ENCODE measurements at places on chromosomes 6 and 20.
A peak's percentile ranks its signal among the peaks of the same experiment; 100 is the strongest.

GRCh38 chr20:35279040-35279439 lies 1.1 kb upstream of the MMP24OS start:
- no peak for DNase-seq

DNA sequence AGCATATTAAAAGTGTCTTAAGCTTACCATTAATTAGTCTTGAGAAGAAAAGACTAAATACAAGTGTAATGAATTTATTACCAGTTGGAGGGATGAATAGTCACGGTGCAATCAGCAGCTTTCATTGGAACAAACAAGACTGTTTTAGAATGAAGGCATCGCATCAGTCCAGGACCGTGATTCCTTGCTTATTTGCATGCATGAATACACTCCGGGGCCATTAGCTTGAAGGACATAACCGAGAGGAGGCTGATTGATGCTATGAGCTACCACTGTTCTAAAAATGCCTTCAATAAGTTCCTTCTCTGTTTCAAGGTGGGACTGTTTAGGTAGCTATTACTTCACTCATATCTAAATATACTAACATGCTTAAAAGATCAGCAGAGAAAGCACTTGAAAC lies 17.9 kb downstream of the PROKR2 start:
- DNase-seq, result no peak

- no peak for DNase-seq
These were observed 24.4 kb upstream of the ARID1B start for GRCh38 chr6:156752666-156753301.

GRCh38 chr20:19725814-19726525 lies 32.1 kb upstream of the RIN2 start:
- DNase-seq, result no peak

GRCh38 chr6:27213544-27214125 lies 33.9 kb upstream of the PRSS16 start:
- DNase-seq, result no peak

- no peak for DNase-seq
These were observed 297.8 kb downstream of the PRL start for GRCh38 chr6:21999012-21999528.

- peak; percentile 18 for DNase-seq
These were observed 127.5 kb downstream of the CDKAL1 start for GRCh38 chr6:20661721-20662120.

- no peak for DNase-seq
These were observed 54.3 kb upstream of the SLC22A16 start for GRCh38 chr6:110530671-110531070.

- DNase-seq, result no peak
These were observed 23.0 kb upstream of the FKBP1A start for GRCh38 chr20:1415667-1416468.

- no peak for DNase-seq
These were observed at the start of gene EYA2 for GRCh38 chr20:46894579-46894958. TSS of gene EYA2 (plus strand) at chr20:46894843. CDS start at chr20:46990011, 95,168 bp downstream.

DNA sequence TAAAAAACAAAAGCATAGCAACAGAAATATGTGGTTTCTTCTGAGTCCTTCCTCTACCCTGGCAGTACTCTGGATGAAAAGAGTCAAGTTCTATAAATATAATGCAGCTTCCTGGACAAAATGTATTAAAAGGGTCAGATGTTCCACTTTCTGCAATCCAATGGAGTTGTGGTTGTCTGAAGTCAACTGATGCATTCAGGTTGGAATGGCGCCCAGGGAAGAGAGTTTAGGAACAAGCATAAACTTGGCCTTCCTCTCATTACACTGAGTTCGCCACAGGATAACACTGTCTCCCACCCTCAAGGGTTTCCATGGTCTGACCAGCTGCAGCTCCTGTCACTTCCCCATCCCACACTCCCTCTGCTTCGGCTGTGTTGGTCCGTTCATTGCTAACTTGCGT lies 66.4 kb downstream of the PLEKHG1 start:
- DNase-seq, result no peak

DNA sequence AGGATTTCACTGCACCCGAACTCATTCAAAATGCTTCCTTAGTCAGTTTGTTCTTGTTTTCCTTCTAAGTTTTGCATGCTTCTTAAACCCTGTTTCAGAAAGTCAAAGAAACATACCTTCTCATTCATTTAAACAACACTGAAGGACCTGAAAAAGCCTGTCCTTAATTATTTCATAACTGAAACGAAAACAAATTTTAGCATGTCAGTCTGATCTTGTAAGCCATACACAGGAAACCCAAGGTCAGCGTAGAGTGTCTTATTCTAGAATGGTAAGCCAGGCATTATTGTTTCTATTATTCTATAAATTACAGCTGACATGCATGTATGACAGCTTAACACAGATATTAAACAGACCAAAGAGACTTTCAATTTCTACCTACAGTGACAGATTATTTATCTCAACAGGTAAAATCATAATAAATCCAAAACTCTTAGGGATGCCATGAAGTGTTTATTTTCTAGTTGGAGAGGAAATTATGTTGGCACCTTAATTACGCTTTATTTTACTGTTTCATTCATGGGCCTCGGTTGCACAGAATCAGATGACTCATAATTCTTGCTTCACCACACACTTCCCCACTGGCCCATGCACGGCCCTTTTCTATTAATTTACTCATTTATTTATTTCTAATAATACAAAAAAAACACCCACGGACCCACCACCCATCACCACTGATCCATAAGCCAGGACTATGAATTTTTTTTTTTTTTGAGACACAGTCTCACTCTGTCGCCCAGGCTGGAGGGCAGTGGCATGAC lies 39.3 kb upstream of the DUSP22 start:
- DNase-seq, result peak; percentile 69

DNA sequence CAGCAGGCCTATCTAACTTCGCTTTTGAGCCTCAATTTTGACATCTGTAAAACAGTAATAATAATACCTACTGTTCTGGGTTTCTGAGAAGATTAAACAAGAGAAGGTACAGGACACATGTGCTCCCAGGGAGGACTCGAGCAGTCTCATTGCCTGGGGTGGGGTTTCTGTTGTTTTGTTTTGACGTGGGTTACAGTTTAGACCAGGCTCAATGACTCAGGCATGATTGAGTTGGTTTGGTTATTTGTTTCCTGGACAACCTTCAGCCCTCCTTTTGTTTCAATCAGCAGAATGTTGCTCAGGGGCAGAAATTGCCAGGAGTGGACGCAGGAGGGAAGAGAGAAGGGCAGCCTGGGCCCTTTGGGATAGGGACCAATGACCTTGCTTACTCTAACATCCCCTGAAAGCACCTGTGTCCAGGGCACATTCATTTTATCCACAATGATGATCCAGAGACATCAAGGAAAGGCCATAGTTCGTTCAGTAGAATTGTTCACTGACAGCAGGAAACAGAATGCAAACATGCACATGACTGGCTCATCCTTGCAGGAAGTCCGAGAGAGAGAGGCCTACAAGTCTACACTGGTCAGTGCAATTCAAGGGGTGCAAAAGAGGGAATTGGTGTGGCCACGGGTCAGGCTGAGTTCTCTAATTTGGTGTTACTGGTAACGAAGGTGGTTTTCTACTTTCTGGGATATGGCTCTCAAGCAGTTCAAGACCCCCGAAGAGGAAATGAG lies 74.5 kb upstream of the MRPS10 start:
- no peak for DNase-seq

DNA sequence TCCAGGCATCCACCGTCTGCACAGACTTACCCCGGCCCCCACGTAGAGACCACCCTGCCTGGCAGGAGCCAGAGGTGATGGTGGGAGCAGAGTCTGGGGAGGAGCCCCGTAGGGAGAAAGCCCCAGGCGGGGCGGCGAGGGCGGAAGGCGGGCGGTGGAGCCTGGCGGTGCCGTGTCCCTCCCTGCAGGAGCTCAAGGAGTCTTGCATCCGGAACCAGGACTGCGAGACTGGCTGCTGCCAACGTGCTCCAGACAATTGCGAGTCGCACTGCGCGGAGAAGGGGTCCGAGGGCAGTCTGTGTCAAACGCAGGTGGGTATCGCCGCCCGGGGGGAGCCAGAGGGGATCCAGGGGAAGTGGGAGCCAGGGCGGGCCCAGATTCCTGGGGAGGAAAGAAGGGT lies 6.0 kb downstream of the CLPSL1 start:
- no peak for DNase-seq

DNA sequence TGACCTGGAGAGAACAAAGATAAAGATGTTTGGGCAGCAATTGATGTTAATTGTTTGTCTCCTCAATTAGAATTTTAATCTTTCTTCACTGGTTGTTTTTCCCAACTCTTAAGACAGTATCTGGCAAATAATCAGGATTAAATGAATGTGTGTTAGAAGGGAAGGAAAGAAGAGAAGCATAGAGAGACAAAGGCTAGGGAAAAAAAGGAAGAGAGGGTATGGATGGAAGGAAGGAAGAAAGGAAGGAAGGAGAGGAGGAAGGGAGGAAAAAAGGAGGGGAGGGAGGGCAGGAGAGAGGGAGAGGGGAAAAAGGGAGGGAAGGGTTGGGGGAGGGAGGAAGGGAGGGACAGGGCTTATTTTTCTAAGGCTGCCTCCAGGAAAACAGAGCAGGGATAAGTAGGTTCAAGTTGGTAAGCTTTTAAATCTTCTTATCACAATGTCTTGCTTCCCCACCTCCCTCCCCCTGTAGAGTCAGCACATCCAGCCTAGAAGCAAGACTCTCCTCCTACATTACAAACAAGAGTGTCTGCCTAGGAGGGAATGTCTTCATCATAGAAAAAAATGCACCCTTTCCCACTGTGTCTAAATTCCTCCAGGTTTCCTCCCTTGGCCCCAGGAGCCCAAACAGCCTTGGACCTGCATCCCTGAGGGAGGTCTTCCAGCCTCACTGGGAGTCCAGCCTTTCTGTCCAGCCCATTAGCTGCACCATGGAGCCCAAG lies 447.8 kb upstream of the JARID2 start:
- no peak for DNase-seq

GRCh38 chr20:37931153-37931922 lies 28.4 kb downstream of the VSTM2L start:
- no peak for DNase-seq

- DNase-seq, result no peak
These were observed 1085.6 kb downstream of the KIF16B start for GRCh38 chr20:15487682-15488081.

- DNase-seq, result no peak
These were observed 103.4 kb upstream of the PDE10A start for GRCh38 chr6:165766457-165766856.

- no peak for DNase-seq
These were observed 158.6 kb upstream of the RIMS1 start for GRCh38 chr6:71727632-71728294.

DNA sequence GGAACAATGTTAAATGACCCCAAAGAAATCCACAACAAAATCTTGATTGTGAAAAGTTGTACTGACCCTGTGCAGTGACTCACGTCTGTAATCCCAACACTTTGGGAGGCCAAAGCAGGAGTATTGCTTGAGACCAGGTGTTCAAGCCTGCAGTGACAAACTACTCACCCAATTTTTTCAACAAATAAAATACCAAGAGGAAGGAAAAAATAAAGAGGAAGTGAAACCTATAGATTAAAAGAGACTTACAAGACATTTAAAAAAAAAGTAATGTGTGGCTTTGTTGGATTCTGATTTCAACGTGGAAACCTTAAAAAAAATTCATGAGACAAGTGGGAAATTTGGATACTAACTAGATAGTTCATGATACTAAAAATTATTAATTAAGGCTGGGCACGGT lies 31.9 kb downstream of the GINS1 start:
- no peak for DNase-seq

Data from AML-193 (cell line).